ENCODE measurements at places on chromosomes 4 and X.

GRCh38 chr4:60404027-60404426 lies 796.1 kb upstream of the ADGRL3 start:
- DNase-seq, result no peak

GRCh38 chr4:121484633-121485032 lies 103.8 kb upstream of the QRFPR start:
- DNase-seq, result peak; percentile 64

DNA sequence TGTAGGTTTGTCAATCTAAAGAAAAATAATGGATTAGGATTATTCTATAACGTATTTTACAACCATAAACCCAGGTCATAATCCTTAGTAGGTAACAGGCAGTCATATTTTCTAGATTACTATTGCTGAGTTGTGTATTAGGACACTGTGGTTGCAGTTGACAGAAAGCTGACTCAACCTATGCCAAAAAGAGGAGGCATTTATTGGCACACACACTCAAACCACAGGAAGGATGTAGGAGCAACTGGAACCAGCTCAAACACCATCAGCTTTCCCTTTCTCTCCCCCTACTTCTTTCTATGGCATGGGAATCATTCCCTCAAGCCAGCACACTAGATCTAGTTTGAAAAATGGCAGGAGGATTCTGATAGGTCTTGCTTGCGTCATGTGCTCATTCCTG lies 136.4 kb upstream of the FAM9C start:
- peak; percentile 18 for DNase-seq

- DNase-seq, result peak; percentile 79
Measured at GRCh38 chr4:47287735-47288134, 175.8 kb downstream of the COMMD8 start.

DNA sequence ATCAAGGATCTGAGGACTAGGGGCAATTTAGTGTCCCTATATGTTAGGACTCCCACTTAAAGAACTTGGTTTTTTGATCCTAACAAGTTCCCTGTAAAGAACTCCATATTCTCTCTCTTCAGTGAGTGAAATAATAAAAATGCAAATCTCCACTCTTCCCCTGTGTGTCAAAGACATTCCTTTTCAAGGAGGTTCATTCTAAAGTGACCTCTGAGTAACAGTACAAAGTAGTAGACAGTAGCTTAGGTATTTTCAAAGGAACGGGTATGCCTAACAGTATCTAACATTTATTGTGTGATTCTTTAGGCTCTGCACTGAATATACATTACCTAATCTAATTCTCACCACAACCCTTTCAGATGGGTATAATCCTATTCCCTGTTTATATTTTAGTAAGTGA lies 58.4 kb upstream of the SCOC start:
- no peak for DNase-seq

DNA sequence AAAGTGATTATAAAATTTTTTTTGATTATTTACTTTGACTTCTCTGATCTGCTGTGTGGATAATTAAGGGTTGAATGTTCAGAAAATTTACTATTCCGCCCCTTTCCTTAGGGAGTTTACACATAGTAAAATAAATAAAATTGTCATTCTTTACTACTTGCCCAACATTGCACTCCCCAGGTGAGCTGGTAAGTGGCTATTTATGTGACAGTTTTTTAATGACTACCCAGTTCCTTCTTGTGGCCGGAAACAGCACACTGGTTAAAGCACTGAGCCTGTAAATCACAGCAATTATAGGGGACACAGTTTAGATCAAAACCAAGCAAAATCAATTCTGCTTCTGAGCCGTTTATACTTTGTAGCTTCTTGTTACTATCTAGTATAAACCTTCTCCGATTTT lies 158.1 kb downstream of the FHIP1A start:
- DNase-seq, result no peak

GRCh38 chr4:186017801-186018200 lies 51.2 kb upstream of the TLR3 start:
- DNase-seq, result no peak

DNA sequence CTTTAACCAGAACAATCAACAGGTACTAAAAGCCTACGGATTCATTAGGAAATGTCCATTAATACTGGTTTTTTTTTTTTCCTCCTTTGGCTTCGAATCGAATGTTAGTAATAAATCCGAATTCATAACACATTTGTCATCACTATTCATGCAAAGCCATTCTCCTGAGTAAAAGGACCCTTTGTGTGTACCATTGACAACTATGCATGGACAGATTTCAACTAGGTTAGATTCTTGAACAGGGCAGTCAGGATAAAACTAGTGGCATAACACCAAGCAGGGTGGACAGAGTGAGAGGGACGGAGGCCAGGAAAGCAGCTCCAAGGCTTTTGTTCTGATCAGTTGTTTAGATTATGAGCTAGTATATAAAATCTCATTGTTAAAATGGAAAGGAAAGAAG lies 1722.0 kb upstream of the TENM3 start:
- DNase-seq, result no peak

- no peak for DNase-seq
Measured at GRCh38 chr4:88897180-88897579, 159.8 kb downstream of the FAM13A start.

DNA sequence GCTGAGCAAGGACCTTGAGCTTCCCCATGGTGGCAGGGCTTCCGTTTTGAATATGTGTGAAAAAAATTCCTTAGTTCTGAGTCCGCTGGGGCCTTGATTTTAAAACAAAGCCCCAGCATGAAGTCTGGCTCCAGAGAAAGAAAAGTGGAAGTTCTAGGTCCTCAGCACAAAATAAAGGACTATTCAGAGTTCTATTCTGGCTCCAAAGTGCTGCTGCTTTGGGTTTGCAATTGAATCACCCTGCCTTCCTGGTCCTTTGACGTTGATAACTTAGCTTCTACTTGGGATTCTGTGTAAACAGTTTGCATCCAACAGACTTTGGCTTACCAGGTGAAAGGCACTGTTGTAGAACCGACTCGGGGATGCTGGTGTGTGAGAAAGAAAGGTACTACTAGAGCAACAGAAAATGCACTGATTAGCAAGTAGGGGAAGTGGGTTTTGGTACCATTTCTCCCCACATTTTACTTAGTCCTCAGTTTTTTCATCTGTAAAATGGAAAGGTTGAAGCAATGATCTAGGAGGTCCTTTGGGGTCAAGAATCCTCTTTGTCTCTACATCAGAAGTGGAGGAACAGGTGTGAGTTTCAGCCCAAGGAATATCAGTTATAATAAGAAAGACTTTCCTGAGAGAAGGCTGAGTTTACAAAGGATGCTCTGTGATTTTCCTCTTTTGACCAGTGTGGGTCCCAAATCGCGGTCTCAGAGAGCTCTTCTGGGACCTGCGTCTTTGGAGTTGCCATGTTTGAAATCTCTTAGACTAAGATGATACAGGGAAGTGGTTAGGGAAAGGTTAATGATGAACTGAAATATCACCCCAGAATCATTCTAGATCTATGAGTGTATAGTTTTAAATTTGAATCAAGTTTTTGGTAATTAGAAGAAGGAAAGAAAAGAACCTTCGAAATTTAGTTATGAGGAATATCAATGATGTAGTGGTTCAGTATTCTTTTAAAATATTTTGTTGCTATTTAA lies 28.2 kb downstream of the IGFBP7 start:
- no peak for DNase-seq

DNA sequence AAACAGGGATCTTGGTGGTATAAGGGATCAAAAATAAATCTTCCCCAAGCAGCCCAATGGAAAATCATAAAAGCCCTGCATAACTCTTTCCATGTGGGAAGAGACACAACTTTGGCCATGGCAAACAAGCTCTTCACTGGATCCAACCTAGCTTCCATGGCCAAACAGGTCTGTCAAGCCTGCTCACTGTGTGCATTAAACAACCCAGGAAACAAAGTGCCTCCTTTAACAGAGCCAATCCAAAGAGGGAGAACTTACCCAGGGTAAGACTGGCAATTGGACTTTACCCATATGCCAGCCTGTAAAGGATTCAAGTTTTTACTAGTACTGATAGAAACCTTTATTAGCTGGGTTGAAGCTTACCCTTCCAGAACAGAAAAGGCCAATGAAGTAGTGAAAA lies 7.6 kb upstream of the HERC5 start:
- no peak for DNase-seq

- DNase-seq, result no peak
Measured at GRCh38 chr4:10061650-10062415, 40.5 kb upstream of the SLC2A9 start.

DNA sequence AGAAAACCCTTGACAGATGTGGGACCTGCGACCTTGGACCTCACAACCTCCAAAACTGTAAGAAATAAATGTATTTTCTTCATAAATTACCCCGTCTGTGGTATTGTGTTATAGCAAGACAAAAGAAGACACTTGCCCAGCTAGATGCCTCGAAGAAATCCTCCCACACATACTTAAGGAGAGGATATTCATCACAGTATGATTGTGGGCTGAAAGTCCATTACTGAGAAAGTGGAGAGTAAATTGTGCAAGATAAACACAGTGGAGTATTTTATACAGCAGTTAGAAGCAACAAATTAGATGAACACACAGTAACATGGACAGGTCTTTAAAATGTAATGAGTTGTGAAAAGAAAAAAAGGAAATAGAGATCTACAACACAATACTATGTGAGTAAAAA lies 25.8 kb upstream of the PLA2G12A start:
- no peak for DNase-seq

DNA sequence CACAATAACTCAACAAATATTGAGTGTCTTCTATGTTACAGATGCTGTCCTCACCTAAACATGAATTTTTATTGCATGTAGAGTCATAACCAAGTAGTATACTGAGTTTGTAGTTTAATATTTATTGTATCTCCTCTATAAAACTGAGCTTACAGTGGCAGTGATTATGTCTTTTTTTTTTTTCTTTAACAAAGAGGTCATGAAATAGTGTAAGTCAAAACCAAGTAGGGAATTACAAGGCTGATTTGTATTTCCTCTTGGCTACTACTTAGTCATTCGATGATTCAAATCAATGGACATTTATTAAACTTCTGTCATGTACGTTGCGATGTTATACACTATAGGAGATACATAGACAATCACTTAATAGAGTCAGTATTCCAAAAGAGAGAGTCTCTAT lies 48.4 kb downstream of the IL15 start:
- no peak for DNase-seq

GRCh38 chr4:86160426-86160825 lies 199.4 kb downstream of the MAPK10 start:
- no peak for DNase-seq

- DNase-seq, result no peak
Measured at GRCh38 chr4:6990661-6991060, 52.5 kb upstream of the TADA2B start.

DNA sequence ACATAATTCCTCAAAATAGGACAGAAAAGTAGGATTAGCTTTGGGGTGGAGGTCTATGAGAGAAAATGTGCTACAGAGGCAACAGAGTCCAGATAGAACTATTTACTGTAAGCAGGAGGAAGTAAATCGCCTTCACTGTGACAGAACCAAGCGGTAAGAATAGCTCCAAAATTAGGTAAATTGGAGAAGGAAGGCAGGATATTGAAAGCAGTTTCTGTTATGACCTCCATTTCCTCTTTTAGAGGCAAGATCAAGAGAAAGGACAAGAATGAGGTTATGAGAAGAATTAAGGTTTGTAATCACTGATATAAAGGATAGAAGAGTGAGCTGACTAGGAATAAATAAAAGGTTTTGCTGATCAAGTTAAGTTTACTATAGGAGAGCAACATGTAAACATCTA lies 44.1 kb upstream of the NEUROG2 start:
- no peak for DNase-seq
